Cardiac septum (tissue), 1 donor: ENCODE measurements at places on chromosomes 7 and 10.
A peak's percentile ranks its signal among the peaks of the same experiment; 100 is the strongest.

GRCh38 chr7:86939197-86939814, 120.1 kb downstream of the ELAPOR2 start:
- DNase-seq: no peak

- no peak for DNase-seq
These were observed 7.2 kb downstream of the LOXL4 start for GRCh38 chr10:98260752-98261151.

GRCh38 chr10:125631806-125632205, 51.2 kb downstream of the TEX36 start:
- DNase-seq: no peak

DNA sequence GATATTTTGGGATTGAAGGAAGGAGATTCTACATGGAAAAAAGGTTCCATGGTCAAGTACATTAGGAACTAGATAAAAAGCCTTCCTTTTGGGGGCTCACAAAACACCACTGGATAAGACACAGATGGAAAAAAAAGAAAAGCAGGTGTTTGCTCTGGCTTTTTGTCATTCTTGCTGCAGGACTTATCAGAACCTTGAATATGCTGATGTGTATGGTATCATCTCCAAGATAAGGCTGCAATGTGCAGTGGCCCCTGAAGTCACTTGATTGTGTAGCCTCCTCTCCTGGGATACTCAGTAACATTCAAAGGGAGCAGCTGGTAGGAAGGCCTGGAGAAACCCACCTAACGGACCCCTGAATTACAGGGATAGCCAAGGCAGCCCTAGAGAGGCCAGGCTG, 54.1 kb upstream of the CARD11 start:
- no peak for DNase-seq

DNA sequence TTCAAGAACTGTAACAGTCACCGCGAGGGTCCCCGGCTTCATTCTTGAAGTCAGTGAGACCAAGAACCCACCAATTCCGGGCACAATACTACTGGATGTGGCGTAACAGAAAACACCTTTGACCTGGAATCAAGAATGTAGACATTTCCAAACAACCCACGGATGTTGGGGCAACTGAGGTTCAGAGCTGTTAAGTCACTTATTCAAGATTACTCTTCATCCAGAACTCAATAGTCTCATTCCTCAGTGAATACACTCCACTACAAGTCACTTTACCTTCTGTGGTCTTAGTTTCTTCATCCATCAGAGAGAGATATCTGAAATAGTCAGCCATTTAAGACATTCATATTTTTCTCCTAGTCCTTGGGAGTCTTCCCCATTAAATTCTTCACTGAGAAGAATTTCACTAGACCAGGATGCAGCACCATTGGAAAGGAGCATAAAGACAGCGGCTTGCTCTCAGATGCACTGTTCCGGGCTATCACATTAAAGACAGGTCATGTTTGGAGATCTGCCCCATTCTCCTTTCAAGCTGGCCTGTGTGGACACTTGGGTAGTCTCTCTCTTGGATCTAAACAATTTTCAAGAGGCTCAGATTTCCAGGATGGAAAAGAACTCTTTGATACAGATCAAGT, 32.3 kb upstream of the ARID5B start:
- no peak for DNase-seq

DNA sequence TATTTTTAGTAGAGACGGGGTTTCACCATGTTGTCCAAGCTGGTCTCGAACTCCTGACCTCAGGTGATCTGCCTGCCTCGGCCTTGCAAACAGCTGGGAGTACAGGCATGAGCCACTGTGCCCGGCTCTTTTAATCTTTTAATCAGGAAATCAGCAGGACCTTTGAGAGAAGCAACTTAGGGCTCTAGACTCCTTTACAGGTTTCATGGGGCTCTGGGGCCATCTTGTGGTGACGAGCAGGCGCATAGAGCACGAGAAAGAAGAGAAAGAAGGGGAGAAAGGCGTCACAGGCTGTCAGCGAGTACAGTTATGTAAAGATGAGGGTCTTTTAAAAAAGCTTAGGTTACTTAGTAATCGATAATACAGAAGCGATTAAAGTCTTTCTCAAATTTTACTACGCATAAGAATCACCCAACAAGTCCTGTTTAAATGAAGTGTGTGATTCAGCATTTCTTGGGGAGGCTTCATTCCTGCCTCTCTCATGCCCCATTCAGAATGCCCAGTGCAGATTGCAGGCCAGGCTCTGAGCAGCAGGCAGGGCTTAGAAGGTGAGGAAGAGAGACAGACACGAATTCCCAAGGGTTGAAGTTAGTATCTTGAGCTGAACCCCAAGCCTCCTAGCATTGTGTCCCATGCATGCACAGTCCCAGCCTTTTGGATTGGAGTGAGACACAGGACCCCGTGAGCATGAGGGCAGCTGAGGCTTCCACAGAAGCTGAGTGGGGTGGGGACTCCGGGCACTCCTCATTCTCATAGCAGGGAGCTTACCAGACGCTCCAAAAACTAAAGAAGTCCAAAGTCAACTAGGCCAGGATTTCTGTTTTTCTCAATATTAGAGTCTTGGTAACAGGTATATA, 23.6 kb upstream of the PFKP start:
- DNase-seq: no peak

DNA sequence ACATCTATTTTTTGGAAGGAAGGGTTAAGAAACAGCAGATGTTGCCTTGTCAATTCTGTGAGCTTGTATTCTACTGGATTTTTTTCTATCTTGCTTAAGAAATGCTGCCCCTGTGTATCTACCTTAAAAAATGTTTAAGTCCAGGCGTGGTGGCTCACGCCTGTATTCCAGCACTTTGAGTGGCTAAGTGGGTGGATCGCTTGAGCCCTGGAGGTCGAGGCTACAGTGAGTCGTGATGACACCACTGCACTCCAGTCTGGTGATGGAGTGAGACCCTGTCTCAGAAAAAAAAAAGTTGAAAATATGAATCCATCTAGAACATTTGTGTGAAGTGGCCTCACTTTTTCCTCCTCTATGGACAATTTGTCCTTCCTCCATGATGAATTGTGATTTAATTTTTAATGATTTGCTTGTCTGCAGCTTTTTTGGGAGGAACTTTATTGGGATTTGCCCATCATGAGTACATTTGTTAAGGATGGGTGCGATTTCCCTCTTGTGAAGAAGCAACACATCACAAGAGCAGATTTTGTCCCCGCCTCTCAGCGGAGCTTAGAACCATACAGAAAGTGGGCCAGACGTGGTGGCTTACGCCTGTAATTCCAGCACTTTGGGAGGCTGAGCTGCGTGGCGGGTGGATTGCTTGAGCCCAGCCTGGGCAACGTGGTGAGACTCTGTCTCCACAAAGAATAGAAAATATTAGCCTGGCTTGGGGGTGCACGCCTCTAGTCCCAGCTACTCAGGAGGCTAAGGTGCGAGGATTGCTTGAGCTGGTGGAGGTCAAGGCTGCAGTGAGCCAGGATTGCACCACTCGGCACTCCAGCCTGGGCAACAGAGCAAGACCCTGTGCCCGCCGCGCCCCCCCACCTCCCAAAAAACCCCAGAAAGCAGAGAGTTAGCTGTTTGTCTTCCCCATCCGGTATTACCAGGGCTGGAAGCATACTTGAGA, 57.7 kb downstream of the DNAJB6 start:
- DNase-seq: peak; percentile 70

GRCh38 chr7:111568419-111568818, 6.1 kb upstream of the IMMP2L start:
- no peak for DNase-seq

DNA sequence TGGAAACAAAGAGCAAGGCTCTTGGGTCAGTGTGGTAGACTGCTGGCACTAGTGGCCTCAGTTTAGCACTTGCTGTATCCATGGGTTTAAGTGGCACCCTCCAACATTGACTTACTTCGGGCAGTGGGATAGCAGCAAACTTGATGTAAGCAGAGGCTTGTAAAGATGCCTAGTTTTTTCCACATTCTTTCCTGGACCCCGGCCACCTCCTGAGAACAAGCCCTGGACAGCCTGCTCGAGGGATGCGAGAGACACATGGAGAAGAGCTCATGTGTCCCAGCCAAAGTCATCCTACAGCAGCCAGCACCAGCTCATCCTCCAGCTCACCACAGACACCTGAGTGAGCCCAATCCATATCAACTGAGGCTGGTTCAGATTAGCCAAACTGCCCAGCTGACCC, 142.7 kb upstream of the PCBD1 start:
- DNase-seq: peak; percentile 61

- peak; percentile 98 for DNase-seq
These were observed at the start of gene PDZD8 for GRCh38 chr10:117375360-117376178. TSS of gene PDZD8 (minus strand) at chr10:117375440. CDS start at chr10:117375227, 213 bp downstream.

DNA sequence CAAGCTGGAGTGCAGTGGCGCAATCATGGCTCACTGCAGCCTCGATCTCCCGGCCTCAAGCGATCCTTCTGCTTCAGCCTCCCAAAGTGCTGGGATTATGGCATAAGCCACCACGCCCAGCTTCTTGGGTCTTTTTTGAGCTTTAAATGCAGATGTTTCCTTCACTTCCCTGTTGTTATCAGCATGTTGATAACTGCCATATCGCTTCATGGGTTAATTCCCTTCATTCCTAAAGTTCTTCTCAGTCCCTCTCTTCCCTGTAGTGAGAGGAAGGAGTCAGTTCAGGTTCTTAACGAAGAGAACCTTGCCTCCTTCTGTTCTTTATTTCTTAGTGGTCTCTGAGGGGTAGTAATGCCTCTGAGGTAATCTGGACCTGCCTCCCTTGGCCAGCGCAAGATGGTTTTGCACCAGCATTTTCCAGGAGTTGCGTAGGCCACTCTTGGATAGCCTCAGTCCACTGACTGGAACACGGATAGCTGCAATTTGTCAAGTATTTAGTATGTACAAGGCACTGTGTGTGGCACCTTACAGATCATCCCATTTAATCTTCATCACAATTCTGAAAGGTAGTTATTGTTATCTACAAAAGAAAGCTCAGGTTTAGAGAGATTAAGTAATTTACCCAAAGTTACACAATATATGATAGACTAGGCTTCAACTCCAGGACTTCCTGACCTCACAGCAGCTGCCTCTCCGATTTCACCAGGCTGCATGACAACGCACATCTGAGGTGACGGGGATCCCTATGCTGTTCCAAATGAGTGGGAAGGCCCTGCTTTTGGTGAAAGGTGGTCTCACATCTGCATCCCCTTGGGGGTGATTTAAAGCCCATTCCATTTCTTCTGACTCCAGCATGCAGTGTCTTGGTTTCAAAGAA, 60.5 kb downstream of the GATA3 start:
- no peak for DNase-seq

GRCh38 chr7:152975076-152975475, 215.5 kb downstream of the ACTR3B start:
- DNase-seq: no peak

DNA sequence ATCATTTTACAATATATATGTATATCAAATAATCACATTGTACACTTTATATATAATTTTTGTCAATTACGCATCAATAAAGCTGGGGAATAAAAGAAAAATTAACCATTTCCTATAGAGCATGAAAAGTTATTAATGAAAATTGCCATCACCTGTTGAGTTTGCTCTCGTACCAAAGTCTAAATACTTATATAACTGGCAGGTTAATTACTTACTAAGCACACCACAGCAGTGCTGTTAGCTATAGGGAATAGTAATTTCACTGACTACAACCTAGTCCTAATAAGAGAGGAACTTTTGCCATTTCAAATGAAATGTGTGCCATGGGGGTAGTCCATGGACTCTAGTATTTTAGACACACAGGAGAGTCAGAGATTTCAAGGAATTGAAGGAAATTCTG, 176.9 kb upstream of the COL1A2 start:
- DNase-seq: no peak

GRCh38 chr7:39249635-39250152, 272.0 kb downstream of the POU6F2 start:
- no peak for DNase-seq

- DNase-seq: no peak
These were observed 16.4 kb upstream of the BHLHA15 start for GRCh38 chr7:98194672-98195457.

- no peak for DNase-seq
These were observed 576.0 kb upstream of the C7orf33 start for GRCh38 chr7:148014541-148014940.

DNA sequence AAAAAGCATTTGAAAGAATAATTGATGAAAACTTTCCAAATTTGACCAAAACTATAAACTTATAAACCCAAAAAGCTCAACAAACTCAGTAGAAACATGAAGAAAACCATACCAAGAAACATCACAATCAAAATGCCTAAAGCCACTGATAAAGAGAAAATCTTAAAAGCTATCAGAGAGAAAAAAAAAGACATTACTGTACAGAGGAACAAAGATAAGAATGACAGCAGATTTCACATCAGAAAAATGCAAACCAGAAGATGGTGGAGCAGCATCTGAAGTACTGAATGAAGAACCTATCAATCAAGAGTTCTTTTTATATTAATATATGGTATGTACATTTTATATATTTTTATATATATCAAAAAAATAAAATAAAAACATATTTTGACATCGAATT, 2.4 kb upstream of the GPAM start:
- no peak for DNase-seq

- DNase-seq: no peak
These were observed 51.4 kb downstream of the PLPP4 start for GRCh38 chr10:120508393-120508792.
